ENCODE measurements at places on chromosomes 4 and X.
A peak's percentile ranks its signal among the peaks of the same experiment; 100 is the strongest.

DNA sequence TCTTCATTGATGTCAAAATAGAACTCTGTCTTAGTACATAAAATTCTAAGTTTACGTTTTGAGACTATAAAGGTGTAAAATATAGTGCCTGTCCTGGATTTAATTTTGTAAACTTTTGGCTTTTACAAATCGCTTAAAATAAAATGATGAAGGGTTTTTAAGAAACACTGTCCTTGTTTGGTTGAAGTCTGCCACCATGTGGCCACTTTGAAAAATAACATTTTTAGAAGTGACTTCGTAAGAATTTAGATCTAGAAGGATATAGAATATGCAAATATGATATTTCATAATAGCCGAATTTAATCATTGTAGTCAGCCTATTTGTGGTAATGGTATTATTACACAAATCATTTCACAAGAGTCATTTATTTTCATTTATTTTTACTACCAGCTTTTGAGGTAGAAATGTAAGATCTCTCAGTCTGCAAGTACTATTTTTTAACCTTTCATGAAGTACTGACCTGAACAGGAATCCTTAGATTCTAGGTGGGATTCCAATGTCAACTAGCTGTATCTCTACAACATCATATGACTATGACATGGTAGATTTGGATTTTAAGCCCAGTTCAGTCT lies 31.0 kb upstream of the FAT4 start:
- DNase-seq = peak; percentile 18

- peak; percentile 82 for DNase-seq
These were observed 441.7 kb upstream of the RASGEF1B start for GRCh38 chr4:81913427-81913879.

- no peak for DNase-seq
These were observed 81.3 kb upstream of the LIMCH1 start for GRCh38 chr4:41456559-41457101.

GRCh38 chrX:26889574-26889973 lies 573.6 kb downstream of the PPP4R3C start:
- no peak for DNase-seq

GRCh38 chr4:163157157-163157556 lies 9.5 kb downstream of the NAF1 start:
- no peak for DNase-seq
